Left renal pelvis (tissue), 4 donors: ENCODE measurements at places on chromosomes 2 and 18. TPM values are rescaled to one million over a fixed set of nuclear protein-coding genes. Genes with fewer than 3 reads are reported as not detected.

- no peak for DNase-seq
Measured at GRCh38 chr2:190179754-190180312, 117.3 kb upstream of the MSTN start.

- DNase-seq, result no peak
Measured at GRCh38 chr2:127843677-127844076, 14.3 kb downstream of the POLR2D start.

- DNase-seq, result no peak
Measured at GRCh38 chr2:241739651-241740050, 5.2 kb downstream of the D2HGDH start.

MOGAT1 gene
- polyA plus RNA-seq, result not detected

DNA sequence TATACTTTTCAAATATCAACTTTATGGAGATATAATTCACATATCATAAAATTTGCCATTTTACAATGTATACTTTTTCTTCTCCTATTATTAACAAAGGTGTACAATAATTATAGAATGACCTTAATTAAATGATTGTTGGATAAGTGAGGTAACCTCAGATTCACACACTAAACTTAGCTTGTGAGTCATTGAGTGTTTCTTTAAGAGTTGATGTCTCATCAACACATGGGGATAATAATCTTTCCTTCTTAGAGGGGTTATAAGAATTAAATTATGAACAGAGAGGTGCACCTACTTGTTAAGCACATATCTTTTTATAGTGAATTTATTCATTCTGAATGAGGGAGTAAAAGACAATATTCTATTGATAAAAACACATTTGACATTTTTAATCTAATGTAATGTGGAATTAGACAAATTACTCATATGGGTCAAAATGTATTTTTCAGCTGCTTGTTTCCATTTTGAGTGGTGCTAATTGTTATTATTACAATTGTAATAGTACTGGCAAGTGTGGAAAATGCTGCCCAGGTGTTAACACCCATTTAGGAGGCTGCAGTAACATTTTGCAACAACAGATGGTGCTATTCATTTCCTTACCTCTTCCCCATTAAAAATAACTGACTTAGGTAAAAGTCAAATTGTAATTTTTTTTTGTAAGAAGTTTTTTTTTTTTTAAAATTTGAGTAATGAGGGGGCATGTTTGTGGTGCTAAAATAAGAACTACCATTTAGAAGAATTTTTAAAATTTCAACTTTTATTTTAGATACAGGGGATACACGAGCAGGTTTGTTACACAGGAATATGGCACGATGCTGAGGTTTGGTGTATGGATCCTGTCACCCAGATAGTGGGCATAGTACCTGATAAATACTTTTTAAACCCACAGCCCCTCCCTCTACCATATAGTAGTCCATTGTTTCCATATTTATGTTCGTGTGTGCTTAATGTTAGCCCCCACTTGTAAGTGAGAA, 32.1 kb upstream of the DYNAP start:
- DNase-seq, result no peak

DNA sequence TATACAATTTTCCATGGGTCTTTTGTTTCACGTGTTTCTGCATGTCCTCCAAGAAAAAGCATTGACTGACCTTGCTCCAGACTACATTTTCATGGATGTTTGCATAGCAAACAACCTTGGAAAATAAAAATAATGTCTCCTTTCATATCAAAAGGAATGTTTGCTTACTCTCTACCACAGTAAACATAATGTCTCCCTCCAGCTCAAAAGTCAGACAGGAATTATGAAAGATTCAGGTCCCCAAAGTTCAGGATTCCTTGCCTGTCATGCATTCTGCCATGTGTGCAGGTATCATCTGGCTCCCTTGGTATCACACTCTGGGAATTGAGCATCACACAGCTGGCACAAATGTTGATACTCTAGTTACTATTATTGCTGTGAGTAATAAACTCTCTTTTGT, 103.1 kb upstream of the ZC3H15 start:
- DNase-seq, result no peak

- DNase-seq, result no peak
Measured at GRCh38 chr18:42649331-42650035, 466.0 kb downstream of the RIT2 start.

MAP3K19 gene
- polyA plus RNA-seq, result 0.49 TPM

CROCC2 gene
- polyA plus RNA-seq, result 0.06 TPM
